Stimulated activated CD8-positive, alpha-beta memory T cell treated with anti-CD3 and anti-CD28 coated beads, Interleukin-4, amount 100 ng/mL, for 24 hours (primary cell): ENCODE measurements at places on chromosomes 7 and 10.

DNA sequence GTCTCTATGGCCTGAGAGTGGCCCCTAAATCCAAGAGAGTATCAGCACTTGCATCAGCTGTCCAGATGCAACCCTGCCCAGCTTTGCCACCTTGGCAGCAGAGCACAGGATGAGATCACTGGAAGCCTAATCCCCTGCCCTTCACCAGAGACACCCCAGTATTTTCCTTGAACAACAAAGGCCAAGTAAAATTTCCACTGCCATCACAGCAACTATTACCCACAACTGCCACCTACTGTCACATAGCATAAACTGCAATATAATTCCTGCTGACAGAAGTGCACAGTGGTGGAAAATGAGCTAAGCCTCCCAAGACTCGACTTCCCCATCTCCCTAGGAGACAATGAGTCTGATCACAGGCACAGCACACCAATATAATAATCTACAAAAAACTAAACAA is 462.8 kb upstream of the ZWINT start:
- no peak for DNase-seq

DNA sequence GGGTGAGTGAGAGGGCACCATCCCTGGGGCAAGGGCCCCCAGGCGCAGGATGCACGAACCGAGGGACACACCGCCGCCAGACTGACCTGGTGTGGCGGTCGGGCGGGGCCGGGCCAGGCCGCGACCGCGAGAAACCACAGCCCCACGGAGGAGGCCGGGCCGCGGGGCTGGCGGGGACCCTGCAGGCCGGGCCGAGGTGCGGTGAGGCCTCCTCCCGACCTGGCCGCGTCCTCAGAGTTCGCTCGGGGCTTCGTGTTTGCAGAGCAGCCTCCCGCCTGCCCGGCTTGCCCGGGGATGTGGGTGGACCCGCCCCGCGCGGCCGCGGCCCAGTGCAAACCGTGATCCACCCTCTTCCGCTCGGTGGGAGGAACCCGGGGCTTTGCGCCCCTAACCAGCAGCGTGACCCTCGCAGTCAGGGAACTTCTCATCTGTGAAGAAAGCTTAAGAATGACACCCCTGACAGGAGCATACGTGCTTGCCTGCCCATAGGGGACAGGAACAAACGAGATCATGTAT is 20.6 kb upstream of the HOXA13 start:
- DNase-seq, result no peak

DNA sequence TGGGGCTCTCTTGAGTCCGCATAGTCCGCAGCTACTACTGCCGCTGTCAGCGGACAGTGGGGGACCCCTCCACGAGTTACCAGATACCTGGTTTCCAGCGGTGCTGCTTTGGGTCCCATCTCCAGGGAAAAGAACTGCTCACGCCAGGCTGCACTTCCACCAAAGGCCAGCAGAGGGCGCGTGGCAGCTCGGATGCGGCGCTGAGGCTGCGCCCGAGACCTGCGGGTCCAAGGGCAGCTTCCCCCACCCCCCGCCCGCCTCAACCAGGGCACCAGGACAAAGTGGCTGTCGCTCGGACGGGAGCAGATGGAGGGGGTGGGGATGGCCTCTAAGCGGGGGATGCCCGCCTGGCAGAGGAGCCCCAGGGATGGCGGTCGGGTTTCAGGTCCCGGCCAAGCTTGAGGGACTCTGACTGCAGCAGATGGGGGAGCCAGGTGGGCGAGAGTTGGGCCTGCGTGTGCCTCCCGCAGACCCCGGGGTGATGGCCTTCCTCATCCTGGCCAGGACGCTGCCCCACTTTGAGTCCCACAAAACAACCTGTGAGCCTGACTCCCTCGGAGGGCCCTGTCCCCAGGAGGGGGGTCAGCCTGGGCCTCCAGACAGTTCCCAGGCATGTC is 23.8 kb upstream of the ZNF735 start:
- peak; percentile 22 for DNase-seq

DNA sequence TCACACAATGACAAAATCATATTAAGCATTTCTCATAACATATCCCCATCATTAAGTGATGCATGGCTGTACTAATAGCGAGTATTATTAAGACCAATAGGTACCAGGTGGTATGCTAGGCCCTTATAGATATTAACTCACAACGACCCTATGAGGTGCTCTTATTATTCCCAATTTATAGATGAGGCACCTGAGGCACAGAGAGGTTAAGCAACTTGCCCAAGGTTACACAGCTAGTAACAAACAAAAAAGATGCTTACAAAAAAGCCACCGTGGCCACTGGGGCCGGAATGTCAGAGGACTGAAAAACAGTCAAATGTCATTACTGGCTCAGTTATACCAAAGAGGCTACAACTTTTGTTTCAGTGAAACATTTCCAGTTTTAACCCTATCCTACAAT is 96.0 kb downstream of the OR13A1 start:
- no peak for DNase-seq

- no peak for DNase-seq
These were observed 145.3 kb downstream of the DIP2C start for GRCh38 chr10:543862-544822.

DNA sequence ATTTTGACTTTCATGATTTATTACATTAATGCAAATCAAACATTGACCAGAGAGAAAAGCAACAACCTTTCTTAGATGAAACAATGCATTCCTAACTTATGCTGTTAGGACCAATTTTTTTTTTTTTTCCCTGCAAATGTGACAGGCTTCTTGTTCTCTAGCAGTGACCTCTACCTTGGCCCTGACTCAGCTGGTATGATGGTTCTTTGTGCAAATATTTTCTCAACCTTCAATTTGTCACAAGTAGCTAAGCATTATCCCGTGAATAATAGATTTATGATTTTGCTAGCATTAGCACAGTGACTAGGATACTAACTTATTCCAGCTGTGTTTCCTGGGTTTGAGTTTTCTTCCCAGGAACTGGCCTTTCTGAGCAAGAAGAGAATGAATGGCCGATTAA is 64.9 kb downstream of the PPP1R9A start:
- no peak for DNase-seq

GRCh38 chr10:33523236-33523792 is 188.8 kb upstream of the NRP1 start:
- DNase-seq, result no peak

- DNase-seq, result no peak
These were observed 36.0 kb upstream of the ARHGAP21 start for GRCh38 chr10:24759672-24760071.

- DNase-seq, result no peak
These were observed 19.9 kb upstream of the SP4 start for GRCh38 chr7:21407796-21408480.

DNA sequence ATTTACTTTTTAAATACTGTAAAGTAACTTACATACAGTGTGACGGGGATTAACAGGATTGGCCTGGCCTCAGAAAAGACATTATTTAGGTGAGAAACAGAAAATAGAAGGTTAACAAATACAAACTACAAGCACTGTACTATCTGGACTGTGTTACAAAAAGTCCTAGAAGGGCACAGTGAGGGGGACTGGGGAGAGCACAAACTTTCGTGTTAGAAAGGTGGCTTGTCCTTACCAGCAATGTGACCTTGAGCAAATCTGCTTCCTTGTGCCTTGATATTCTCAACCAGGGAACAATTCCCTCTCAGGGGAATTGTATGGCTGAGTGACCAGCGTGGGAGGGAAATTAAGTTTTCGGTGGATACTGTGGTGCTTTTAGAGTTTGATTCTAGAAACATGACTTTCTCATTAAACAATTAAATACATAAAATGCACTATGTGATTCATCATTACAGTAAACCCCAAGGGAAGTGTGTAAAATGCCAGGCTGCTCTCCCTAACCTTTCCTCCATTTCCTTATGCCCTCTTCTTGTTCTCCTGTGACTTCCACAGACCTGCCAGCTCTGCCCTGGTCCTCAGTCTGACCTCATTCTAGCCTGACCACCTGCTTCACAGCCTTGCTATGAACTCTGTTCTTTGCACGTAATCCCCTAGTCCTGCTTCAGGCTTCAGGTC is 57.7 kb downstream of the OSBPL3 start:
- no peak for DNase-seq

DNA sequence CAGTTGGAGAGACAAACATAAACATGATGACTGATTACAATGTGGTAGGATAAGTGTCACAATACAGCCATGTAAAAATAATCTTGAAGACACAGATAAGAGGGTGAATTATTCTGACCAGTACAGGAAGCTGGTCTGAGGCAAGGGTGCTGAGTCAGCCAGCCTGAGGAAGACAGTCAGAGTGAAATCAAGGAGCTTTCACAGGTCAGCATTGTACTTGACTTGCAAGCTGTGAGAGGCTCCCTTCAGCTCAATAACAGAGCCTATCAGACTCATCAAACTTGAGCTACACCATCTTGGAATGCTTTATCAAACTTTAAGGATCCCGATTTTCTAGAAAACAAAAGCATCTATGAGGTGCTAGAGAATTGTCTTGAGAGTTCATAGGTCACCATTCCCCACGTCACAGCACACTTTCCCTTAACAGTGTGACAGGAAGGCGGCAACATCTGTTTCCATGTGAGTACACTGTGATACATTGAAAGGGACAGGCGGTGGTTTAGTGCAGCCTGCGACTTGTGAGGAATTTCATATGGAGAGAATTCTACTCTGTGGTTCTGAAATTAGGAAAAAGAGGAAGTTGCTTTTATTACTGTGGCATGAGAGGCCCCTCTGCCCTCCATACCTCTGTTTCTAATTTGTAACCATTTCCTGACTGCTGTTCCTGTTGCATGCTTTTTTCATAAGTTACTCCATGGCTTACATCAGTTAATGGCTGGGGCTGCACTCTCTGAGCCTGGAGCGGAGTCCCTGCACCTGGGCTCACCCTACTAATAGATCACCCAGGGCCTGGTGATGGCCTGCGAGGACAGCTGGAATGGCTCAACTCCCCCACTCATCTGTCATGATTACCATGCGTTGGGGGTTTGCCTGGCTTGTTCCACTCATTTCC is 417.1 kb downstream of the SUGCT start:
- DNase-seq, result no peak

DNA sequence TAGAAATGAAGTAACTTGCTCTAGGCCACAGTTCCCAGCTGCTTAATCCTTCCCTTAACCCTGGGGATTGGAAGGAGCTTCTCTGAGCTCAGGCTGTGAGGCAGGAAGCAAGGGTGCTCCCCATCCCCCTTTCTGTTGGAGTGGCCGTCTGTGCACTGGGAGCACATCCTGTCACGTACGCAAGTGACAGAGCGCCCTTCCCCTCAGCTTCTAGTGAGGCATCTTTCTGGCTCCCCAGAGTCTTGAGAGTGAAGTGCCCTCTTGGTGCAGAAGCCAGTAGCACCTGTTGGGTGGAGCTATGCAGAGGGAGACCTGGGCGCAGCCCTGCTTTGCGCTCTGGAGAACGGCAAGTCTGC is 47.8 kb downstream of the SHH start:
- no peak for DNase-seq

GRCh38 chr10:119812684-119813083 is 60.0 kb downstream of the MCMBP start:
- DNase-seq, result no peak

GRCh38 chr10:126375926-126376554 is 12.2 kb downstream of the ADAM12 start:
- DNase-seq, result no peak

DNA sequence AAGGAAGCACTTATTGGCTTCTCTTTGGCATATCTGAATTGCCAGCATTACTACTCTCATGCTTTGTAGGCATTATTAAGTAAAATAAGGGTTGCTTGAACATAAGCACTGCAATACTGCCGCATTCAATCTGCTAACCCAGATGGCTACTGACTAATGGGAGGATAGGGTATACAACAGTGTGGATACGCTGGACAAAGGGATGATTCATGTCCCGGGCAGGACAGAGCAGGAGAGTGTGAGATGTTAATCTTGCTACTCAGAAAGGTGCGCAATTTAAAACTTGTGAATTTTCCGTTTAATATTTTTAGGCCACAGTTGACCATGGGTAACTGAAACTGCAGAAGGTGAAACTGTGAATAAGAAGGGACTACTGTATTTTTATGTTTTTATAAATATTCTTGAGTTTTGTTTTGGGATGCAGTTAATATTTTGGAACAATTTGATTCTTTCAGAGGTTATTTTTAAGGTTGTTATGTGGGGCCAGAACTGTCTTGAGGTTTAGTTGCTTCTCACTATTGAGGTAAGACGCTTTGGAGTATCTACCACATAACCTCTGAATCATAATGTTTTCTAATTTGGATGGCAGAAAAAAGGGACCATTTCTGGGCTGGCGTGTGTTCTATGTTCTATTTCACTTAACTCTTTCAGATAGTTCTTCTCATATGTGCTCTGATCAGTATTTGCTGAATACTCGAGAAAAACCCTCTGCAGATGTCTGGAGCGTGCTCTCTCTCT is 75.7 kb upstream of the SYPL1 start:
- DNase-seq, result no peak

- DNase-seq, result peak; percentile 48
These were observed 228.2 kb downstream of the PTEN start for GRCh38 chr10:88091490-88092061.
